ENCODE measurements at places on chromosomes 1 and 21.

GRCh38 chr1:80918380-80918779, 882.4 kb upstream of the ADGRL2 start:
- no peak overlapping the region for H3K27ac ChIP-seq
- no peaks in the 10 kb centered on the region for H3K4me1 ChIP-seq
- H3K4me3 ChIP-seq = no peak overlapping the region
- no peaks in the 10 kb centered on the region for H3K27me3 ChIP-seq

DNA sequence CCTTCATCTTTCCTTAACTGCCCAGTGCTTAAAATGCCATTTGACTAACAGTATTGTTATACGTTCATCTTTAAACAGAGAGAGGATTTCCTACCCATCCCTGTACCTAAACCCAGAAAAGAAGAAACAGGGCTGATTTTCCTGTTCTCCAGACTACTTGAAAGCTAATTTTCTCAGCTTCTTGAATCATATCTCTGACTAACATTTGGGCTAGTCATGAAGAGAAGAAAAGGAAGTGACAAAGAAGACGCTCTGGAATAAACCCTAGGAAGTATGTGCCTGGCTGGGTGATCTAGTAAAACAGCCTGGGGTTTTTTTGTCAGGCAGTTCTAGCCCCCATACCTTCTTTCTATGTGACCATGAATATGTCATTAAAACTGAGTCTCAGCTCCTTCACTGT, 44.8 kb upstream of the SGIP1 start:
- H3K36me3 ChIP-seq = no peaks in the 10 kb centered on the region
- no peak for DNase-seq
- H3K4me3 ChIP-seq = no peak overlapping the region
- no peaks in the 10 kb centered on the region for H3K27me3 ChIP-seq
- no peaks in the 10 kb centered on the region for H3K4me1 ChIP-seq

GRCh38 chr1:234699795-234700665, 90.1 kb upstream of the IRF2BP2 start:
- no peaks in the 10 kb centered on the region for H3K4me1 ChIP-seq
- H3K36me3 ChIP-seq = no peaks in the 10 kb centered on the region
- no peak overlapping the region for H3K27ac ChIP-seq
- no peak overlapping the region for H3K4me3 ChIP-seq

- no peaks in the 10 kb centered on the region for H3K27me3 ChIP-seq
- H3K4me1 ChIP-seq = no peaks in the 10 kb centered on the region
- H3K36me3 ChIP-seq = no peaks in the 10 kb centered on the region
- no peak overlapping the region for H3K27ac ChIP-seq
- no peak for DNase-seq
These were observed 480.2 kb upstream of the RUNX1 start for GRCh38 chr21:35529171-35529863.

DNA sequence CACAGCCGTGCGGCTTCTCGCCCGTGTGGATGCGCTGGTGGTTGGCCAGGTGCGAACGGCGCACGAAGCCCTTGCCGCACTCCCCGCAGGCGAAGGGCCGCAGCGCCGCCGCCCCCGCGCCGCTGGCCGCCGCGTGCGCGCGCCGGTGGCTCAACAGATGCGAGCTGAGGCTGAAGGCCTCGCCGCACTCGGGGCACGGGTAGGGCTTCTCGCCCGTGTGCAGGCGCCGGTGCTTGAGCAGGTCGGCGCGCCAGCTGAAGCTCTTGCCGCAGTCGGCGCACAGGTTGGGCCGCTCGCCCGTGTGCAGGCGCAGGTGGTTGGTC, 24.9 kb downstream of the ZNF697 start:
- peaks cover 6% of the 10 kb centered on the region for H3K4me1 ChIP-seq
- H3K27me3 ChIP-seq = no peaks in the 10 kb centered on the region
- H3K27ac ChIP-seq = no peak overlapping the region
- H3K36me3 ChIP-seq = peaks cover 12% of the 10 kb centered on the region

DNA sequence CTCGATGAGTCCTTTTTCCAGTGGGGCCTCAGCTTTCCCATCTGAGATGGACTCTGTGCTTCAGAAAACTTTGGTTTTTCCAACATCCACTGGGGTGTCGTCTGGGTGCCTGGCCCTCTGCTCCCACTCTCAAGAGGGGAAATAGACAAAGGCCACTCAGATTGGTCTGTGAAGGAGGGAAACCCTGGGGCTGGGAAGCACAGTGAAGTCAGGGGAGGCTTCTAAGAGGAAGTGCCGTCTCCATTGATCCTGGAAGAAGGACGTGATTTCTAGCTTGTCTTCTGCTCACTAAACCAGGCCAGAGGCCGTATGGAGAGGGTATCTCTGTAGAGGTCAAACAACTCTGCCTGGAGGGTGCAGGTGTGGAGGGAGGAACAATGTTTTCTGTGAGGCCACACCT, 5.2 kb downstream of the KNCN start:
- no peaks in the 10 kb centered on the region for H3K4me1 ChIP-seq
- no peak for DNase-seq
- no peak overlapping the region for H3K27ac ChIP-seq

GRCh38 chr1:240029418-240029817, 62.3 kb upstream of the FMN2 start:
- H3K27me3 ChIP-seq = no peaks in the 10 kb centered on the region
- H3K4me3 ChIP-seq = no peak overlapping the region
- H3K27ac ChIP-seq = no peak overlapping the region
- H3K4me1 ChIP-seq = no peaks in the 10 kb centered on the region
- no peak for DNase-seq
- H3K36me3 ChIP-seq = no peaks in the 10 kb centered on the region
